Choroid plexus epithelial cell (primary cell): ENCODE measurements at places on chromosomes 7 and 10.

GRCh38 chr7:55132890-55133551 lies 114.2 kb downstream of the EGFR start:
- peak; percentile 99 for DNase-seq

DNA sequence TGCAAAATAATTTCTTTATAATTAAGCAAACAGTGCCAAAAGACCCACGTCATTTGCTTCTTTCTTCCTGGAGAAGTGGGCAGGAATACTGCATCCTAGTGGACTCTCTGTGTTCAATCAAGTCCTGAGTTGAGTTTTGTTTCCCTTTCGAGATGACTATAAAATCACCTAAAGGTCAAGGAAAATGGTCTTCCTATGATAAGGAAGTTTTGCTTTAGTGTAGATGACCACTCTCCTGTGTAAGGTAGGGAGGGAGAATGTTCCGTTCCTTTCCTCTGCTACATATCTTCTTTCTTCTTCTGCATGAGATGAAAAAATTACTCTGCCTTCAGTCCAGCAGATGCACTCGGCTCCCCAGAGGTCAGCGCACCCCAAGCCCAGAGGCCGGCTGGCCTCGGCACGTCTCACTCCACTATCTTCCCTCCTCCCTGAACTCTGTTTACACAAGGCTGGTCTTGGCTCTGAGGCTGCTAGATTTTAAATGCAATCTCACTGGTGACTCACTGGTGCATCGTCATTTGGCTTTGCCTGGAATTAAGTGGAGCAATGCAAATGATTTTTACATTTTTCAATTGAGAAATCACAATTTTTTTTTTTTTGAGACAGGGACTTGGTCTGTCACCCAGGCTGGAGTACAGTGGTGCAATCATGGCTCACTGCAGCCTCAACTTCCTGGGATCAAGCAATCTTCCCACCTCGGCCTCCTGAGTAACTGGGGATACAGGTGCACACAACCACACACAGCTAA lies 18.6 kb upstream of the VDAC2 start:
- DNase-seq, result peak; percentile 88

DNA sequence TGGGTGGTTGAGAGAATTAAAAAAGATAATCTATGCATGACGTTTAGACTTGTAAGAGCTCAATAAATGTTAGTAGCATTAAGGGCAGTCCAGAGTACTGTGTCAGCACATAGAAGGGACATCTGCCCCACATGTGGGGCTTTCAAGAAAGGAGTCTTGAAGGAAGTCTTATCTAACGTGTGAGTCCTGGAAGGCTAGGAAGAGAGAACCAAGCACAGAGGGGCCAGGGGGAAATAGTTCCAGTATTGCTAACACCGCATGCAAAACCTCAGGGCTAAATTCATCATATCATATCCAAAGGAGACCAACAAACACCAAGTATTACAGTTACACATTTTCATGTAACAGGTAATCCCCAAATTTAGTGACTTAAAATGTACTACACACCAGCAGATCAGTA lies 122.7 kb downstream of the AOAH start:
- no peak for DNase-seq

DNA sequence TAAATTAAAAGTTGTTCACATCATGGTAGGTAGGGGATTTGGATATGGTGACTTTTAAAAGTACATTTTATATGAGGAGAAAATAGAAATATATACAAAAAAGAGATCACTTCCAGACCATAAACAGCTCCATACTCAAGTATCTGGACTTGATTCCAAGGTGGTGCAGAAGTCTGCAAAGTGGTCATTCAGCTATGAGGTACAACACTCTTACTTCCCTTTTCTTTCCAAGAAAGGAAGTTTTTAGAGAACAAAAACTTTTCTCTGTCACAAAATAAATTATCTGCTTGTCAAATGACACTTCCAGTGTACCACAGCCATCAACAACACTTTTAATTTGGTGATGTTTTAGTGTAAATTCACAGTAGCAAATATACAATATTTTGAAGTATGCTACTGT lies 1013.5 kb downstream of the GATA3 start:
- no peak for DNase-seq

DNA sequence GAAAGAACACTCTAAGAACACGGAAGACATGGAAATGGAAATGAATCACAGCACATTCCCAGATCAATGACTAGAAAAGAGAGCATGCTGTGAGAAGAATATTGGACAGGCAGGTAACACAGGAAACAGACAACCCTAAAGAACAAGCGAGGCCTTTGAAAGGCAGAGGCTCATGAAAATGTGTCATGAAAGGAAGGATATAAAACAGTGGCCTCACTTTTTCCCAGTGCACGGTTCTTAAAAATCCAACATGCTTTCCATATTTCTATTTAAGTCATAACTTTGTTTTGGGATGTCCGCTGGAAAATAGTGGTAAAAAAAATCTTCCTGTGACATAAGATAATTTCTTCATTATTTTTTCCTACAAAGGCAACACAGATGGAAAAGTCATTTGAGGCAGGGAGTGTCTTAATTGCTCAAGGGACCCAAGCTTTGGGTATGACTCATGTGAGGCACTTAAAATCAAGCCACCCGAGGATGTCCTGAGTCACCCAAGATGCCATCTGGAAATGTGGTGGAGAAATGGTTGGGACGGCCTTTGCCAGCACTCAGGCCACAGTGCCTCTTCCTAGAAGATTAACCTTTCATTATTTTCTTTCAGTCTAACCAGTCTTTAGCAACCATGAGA lies 17.0 kb downstream of the ITIH5 start:
- DNase-seq, result no peak
